ENCODE measurements at places on chromosomes 3 and 15. TPM values are rescaled to one million over a fixed set of nuclear protein-coding genes. Genes with fewer than 3 reads are reported as not detected.

DNA sequence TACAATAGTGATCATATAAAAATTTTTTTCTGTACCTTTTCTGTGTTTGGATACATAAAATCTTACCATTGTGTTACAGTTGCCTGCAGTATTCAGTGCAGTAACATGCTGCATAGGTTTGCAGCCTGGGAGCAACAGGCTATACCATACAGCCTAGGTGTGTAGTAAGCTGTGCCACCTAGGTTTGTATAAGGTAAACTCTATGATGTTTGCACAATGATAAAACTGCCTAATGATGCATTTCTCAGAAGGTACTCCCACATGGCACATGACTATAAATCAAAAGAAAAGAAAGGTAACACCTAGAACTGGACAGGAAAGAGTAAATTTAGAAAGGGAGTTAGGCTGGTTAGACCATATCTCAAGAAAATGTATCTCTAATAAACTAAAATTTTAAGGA lies 293.5 kb downstream of the ULK4 start:
- DNase-seq: no peak

DNA sequence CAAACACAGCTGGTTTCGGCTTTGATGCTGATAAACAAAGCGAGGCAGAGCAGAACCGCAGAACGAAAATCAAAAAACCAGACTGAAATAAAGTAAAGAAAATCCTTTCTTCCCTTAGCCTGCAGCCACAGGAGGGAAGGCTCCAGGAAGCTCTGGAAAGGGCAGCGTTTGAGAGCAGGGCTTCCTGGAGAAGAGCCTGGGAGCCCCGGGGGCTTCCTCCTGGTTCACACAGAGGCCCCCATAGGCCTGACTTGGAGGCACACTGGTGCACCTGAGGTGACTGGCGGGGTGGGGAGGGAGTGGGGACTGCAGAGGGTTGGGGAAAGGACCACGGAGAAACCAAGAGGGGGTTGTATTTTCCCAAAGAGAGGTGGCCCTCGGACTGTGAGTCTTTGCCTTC lies 98.8 kb upstream of the WNT5A start:
- no peak for DNase-seq

- no peak for DNase-seq
Observed at GRCh38 chr3:172562871-172563865, 39.9 kb upstream of the TNFSF10 start.

- DNase-seq: no peak
Observed at GRCh38 chr15:57619746-57620145, 28.0 kb downstream of the MYZAP start.

DNA sequence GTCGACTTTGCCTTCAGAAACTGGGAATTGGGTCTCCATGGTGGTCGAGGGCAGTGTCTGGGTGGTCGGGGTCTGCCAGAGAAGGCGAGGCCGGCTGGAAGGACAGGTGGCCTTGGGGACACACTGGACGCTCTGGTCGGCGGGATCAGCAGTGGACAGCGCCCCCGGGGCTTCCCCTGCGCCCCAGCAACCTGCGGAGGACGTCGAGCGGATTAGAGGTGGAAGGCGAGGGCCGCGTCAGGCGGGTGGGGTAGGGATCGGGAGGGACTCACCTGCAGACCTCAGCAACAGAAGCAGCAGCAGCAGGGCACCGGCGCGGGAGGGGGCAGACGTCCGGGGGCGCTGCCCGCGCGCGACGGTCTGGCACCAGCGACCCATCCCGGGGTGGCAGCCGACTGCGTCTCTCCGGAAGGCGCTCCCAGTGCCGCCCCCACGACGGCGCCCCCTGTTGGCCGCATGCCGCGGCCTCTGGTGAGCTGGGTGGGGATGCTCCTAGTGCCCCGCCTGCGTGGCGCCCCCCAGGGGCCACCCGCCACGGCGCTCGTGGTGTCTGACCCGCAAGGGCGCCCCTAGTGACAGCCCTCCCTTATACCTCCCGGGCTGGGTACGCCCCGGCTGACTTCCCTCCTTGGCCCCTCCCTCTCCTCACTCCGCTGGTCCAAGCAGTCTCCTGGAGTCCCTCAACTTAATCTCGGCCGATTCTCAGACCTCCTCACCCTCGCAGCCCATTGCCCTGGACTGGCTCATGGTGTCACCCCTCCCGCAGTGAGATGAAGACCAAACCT lies at the start of gene PRSS50:
PRSS50 (minus strand) TSS at position 423 of the 785 bp plus-strand sequence; CDS start at position 378, 45 bp downstream.
- DNase-seq: no peak

- no peak for DNase-seq
Observed at GRCh38 chr15:91515188-91515754, 338.2 kb upstream of the SLCO3A1 start.

- no peak for DNase-seq
Observed at GRCh38 chr3:71172951-71173350, 410.6 kb downstream of the FOXP1 start.

DNA sequence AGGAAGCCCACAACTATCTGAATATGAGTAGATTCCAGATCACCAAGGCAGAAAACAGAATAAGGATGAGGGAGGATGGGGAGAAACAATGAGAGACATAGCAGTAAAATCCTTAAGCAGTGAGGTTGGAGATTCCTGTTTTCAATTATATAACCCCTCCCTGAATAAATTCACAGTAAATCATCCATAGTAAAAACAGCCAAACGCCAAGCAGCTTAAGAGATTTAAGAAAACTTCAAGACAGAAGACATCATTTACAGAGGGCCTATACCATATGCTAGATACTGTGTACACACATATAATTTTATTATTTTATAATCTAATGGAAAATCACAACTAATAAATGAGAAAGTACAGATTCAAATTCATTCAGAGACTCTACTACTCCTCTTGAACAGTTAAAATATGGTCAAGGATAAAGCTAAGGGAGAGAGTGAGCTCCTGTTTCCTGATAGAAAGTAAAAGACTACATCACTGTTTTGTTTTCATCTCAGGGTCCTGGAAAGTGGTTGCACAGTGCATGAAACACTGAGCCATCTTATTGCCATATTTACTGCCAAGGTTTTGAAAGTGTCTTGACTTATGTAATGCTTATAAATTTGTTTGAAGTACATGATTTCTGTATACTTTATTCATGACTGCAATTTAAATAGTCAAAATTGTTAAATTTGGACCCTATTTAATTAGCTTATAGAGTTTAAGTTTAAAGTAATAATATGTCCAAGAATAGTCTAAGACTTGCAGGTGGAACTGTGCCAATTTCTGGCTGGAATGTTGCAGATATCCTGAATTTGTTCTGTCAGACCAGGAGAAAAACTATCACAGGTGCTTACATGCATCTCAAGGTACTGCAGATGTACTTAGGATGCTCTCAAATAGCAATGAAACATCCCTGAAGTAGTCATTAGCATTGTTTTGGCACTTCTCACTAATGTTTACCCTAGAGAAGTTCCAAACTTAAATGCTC lies 141.4 kb downstream of the TBL1XR1 start:
- peak; percentile 48 for DNase-seq

DNA sequence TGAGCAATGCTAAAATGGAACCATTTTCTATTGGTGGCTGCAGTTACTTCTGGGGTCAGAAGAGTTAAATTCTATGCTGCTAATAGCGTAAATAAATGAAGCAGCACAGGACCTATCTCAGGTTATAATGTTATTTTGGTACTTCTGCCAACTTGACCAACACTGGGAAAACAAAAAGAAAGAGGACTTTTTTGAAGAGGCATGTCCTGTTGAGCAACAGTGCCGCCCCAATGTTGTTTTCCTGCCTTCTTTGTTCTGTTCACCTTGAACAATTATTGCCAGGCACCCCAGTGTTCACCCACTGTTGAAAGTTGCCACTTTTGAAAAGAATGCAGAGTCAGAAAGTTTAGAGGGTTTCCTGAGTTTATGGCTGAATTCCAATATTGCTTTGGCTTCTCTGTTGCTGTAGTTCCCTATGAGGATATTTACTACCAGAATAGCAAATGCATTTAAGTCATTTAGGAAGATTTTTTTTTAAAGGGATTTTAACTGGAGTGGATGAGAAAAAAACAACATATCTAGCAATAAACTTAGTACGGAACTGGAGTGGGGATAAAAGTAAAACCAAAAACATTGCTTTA lies 679.0 kb upstream of the DPPA4 start:
- no peak for DNase-seq

DNA sequence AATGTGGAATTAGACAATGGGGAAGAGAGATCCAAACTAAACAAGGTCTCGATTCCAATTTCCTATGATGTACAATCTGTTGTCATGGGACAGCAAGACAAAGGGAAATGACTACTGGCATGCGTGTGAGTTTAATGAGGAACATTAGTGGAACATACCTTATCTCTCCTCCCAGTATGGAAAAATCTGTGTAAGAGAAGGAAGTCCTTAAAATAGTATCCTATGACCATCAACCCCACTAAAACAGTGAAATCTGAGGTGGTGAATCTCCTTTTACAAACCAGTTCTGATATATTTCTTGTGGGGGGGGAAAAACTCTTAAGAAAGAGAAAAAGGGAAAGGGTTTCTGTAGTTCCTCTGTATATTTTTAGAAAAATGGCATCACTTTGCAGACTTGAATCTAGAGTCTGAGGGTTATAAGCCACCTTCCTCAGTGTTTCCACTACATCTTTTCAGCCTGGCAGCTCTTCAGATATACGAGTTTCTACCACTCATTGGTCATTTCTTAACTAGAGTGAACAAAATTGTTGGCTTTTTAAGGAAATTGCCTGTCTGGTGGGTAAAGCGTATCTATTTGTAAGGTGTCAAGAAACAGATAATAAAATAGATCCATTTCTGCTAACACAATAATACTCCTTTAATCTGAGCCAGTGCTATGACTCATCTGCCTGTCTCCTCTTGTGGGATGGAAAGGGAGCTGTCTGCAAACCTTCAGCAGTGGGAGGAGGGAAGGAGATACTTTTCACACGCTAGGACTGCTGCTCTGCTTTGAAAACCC lies 3.0 kb upstream of the TNFAIP8L3 start:
- DNase-seq: no peak

- no peak for DNase-seq
Observed at GRCh38 chr15:91140601-91141000, 40.5 kb downstream of the SV2B start.

DNA sequence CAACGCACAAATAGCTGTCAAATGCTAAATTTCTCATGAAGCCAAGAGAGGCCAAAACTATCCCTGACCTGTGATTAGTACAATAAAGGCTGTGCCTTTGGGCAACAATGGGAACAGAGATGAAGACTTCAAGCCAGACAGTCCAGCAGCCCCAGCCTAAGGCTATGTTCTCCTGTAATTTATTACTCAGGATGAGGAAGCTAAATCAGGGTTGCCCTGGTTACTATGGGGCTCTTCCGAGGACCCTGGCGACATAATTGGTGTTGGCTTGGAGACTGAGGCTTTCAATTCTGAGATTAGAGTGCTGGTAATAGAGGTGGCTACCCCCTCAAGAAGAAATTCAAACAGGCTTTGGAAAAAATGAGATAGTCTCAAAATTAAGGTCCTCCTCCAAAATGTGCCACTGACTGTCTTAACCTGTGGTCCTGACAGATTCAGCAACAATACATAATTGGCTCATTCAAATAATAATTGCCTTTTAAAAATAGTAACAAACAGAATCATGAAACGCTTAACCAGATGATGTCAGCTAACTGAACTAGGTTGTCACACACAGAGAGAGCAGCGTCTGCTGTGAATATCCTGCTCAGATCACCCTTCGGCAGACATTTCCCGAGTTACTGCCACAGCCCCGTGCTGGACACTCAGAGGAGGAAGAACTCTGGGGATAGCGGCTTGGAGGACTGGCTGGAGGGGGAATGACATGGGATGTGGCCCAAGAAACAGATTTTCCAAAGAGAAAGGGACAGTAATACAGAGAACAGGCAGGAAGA lies 43.0 kb downstream of the NSMCE3 start:
- no peak for DNase-seq

- DNase-seq: no peak
Observed at GRCh38 chr3:36866368-36866767, 78.5 kb downstream of the TRANK1 start.

DNA sequence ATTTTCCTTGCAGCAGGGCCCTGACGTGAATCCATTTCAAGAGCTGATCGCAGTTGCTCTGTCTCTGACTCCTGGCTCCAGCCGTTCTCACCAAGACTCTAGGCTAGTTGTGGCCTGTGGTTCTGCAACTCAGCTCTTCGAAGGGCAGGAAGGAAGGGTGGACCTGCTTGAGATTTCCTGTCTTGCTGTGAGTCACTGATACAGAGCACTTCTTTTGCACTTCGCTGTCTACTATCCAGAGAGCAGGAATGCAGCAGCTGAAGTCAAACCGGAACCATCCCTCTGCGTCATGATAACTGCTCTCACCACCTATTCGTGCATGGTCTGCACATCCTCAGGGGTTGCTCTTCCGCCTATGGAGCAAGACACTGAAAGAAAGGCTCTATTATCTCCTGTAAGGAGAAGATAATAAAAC lies 59.7 kb downstream of the RAP2B start:
- DNase-seq: no peak

GRCh38 chr3:80785475-80785874 lies 976.0 kb downstream of the GBE1 start:
- DNase-seq: no peak

GRCh38 chr3:22886439-22887068 lies 316.6 kb upstream of the UBE2E2 start:
- peak; percentile 98 for DNase-seq

- DNase-seq: no peak
Observed at GRCh38 chr15:35381328-35381727, 164.6 kb downstream of the DPH6 start.

DNA sequence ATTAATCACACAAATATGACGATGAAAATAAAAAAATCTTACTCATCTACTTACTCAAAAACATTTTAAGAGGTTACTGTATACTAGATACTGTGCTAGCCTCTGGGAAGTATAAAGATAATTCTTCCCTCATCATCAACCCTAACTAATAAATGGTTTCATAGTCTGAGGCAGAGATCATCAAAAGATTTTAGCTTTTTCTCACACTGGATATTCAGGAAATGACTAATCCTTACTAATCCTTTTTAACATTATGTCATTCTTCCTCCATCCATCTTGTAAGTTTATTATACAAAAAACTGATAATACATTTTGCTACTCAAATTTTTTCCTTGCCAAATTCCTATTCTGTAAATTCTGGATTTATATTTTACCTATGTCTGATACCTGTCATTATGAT lies 29.7 kb downstream of the ACAD11 start:
- DNase-seq: no peak

The MEGF11 gene
- 1.9 TPM for total RNA-seq

The DUOX2 gene
- total RNA-seq: not detected

The ZBBX gene
- not detected for total RNA-seq

The TRAT1 gene
- not detected for total RNA-seq

The POLQ gene
- 2.3 TPM for total RNA-seq

The ELL3 gene
- 51.2 TPM for total RNA-seq

The CCR9 gene
- total RNA-seq: not detected

The LSAMP gene
- total RNA-seq: 45.1 TPM

The RAB27A gene
- 5.2 TPM for total RNA-seq
